ENCODE measurements at places on chromosomes 16 and 17.

DNA sequence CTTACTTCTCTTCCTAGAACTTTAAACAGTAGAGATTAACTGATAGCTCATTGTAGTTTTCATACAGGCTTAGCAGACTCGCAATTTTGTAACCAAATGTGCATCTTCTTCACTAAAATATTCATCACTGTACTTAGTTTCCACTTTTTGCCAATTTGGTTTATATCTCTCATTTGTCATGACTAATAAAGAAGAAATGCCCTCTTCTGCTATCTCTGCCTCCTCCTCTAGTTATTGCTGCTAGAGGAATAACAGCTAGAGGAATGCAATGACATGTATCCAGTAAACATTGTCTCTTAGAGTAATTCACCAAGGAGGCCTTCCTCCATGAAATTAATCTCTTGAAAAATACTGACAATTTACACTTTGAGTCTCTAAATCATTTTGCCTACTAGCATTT is 115.5 kb upstream of the COX10 start:
- no peak for DNase-seq

GRCh38 chr16:78516006-78516736 is 416.7 kb downstream of the WWOX start:
- DNase-seq: no peak

- no peak for DNase-seq
Measured at GRCh38 chr16:29307598-29308507, 98.7 kb downstream of the NPIPB11 start.

DNA sequence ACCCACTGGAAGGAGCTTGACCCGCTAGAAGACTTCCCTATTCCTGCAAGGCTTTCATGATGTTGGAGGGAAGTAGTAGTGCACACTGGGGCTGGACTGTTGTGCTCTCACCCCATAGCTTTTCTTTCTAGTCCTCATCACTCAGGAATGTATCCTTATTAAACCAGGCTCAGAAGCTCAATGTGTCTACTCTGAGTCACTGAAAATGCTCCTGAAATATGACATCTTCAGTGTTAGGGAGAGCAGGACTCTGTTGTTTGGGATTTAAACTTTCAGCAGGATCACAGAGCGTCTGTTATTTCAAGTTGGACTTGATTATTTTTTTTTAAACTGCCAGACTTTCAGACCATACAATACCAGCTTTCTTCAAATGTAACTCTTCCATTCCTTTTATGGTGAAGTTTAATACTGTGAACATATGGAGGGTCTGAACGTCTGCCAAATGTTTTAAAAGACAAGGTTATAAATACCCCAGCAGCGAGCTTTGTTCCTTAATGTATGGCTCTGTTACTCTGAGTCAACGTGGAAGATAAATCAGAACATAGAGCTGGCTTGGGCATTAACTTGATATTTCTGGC is 257.5 kb downstream of the CDH11 start:
- DNase-seq: no peak

GRCh38 chr17:45372325-45372869 is 55.6 kb upstream of the MAP3K14 start:
- no peak for DNase-seq

GRCh38 chr17:37142294-37142896 is 193.6 kb downstream of the AATF start:
- no peak for DNase-seq

DNA sequence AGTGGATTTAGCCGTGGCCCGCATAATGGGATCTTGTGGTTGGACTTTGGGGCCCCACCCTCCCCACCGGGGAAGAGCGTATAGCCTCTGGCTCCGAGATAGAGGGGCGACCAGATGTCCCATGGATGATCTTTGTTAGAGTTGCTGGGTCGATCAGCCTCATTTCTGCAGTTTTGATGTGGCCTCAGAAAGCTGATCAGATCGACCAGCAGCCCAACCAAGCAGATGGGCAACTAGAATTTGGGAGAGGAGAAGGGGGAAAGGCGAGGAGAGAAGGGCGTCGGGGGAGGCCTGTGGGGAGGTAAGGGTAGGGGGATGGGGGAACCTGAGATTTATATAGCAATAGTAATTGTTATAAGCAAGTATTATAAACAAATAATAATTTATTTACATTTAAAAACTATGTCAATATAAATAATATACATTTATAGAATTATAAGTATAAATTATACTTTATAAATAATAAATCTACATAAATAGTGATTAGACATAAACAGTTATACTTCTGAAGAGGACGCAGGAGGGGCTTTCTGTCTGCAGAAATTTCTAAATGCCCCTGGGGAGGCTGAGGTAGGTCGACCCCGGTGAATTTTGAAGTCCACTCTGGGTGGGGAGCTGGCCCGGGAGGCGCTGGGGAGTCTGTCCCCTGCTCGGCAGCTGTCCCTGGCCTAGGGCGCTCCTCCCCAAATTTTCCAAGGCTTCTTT is 136.3 kb downstream of the KCNJ12 start:
- no peak for DNase-seq

DNA sequence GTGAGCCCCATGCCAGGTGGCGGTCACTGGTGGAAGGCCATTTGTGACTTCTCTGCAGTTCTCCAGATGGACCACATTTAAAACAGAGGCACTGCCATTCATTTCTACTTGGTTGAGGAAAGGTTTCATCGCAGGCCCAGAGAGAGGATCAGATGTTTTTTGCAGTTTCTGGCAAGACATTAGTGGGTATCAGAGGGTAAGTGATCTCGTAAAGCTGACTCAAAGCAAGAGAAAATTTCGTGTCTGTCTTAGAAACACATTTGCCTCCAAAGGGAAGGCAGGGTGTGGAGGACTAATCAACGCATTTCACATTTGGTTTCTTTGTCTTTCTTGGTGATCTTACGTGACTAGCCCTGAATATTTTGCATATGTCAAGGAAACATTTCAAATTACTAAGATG is 81.8 kb downstream of the PRKCB start:
- DNase-seq: peak; percentile 71

GRCh38 chr17:74920642-74921025 is 2.4 kb downstream of the USH1G start:
- no peak for DNase-seq

GRCh38 chr17:34493917-34494316 is 85.5 kb upstream of the TMEM132E start:
- DNase-seq: no peak

- DNase-seq: no peak
Measured at GRCh38 chr17:47179141-47179540, 10.0 kb downstream of the CDC27 start.

DNA sequence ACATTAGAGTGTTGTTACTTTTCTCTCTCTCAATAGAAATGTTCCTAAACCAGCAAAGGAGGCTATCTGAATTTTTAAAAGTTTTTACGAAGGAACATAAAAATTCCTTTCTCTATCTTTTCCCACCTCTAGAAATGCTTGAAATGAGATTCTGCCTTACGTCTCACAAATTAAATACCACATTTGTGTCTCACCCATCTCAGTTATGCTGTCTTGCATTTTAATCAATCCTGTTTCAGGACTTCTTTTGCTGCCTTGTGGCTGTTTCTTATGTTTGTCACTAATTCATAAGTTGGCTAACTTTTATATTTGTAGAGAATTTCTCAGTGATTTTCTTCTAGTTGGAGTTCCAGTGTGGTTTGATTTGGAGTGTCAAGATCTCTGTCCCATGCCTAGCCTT is 3.5 kb downstream of the OMG start:
- DNase-seq: no peak

- no peak for DNase-seq
Measured at GRCh38 chr16:65668064-65668595, 546.3 kb upstream of the CDH11 start.

GRCh38 chr17:61251939-61252865 is 147.4 kb upstream of the TBX2 start:
- DNase-seq: no peak

DNA sequence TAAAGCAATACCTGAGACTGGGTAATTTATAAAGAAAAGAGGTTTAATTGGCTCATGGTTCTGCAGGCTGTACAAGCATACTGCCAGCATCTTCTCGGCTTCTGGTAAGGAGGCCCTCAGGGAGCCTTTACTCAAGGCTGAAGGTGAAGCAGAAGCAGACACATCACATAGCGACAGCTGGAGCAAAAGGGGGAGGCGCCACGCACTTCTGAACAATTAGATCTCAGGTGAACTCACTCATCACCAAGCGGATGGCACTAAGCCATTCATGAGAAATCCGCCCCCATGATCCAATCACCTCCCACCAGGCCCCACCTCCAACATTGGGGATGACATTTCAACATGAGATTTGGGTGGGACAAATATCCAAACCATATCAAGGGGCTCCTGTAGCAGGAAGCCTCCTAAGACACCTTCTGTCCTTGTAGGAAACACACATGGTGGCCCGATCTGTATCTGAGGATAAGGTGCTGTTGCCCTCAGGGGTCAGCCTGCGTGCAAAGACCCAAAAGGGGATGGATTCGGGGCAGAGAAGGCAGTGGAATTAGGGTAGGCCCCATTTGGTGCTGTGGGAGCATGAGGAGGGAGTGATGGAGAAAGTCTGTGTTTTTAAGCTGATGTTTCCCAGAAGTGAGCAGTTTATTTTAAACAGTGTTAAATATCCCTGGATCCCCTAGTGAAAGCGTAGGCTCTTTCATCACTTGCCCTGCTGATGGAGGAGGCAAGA is 23.0 kb downstream of the IL21R start:
- DNase-seq: no peak

DNA sequence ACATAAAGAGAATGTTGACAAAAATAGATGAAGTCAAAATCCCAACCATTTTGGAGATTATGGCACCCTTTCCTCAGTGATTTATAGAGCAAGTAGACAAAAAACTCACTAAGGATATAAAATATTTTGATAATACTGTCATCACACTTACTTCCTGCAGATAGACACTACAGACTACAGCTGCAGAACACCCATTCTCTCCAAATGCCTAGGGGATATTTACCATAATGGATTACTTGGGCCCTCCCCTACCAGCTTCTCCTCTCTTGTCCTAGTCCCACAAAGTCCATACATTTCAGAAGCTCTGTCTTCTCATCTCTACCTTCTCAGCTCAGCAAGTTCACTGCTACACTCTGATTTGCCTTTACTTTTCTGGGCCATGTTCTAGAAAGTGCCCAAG is 37.2 kb upstream of the CCNF start:
- DNase-seq: no peak

GRCh38 chr16:77836801-77837200 is 48.4 kb downstream of the VAT1L start:
- DNase-seq: no peak

GRCh38 chr16:86090461-86091170 is 191.7 kb downstream of the IRF8 start:
- DNase-seq: no peak

GRCh38 chr17:6437466-6437865 is 2.5 kb upstream of the AIPL1 start:
- no peak for DNase-seq

- DNase-seq: no peak
Measured at GRCh38 chr16:46727184-46727583, 21.0 kb downstream of the MYLK3 start.

- DNase-seq: no peak
Measured at GRCh38 chr16:974001-974601, 3.3 kb upstream of the LMF1 start.

- no peak for DNase-seq
Measured at GRCh38 chr17:34151102-34151501, 104.0 kb upstream of the CCL2 start.

- peak; percentile 94 for DNase-seq
Measured at GRCh38 chr17:82863941-82864712, 24.3 kb upstream of the ZNF750 start.

GRCh38 chr16:31177136-31177535 is 2.8 kb upstream of the FUS start:
- DNase-seq: peak; percentile 49

DNA sequence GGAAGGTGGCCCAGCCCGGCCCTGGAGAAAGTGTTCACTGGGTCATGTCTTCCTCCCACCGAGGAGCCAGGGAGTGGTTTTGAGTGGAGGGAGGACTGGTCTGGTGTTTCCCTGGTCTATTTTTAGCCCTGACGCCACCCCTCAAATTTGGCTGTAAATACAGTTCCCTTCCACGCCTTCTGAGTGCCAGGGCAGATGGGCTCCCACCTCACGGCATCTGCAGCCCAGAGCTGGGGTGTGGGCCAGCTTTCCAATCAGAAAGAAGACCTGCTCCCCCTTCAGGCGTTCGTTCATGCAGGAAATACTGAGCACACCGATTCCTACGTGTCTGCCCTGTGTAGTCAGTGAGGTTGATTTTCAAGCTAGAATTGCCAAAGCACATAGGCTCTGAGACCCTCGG is 53.7 kb downstream of the SNX20 start:
- no peak for DNase-seq

DNA sequence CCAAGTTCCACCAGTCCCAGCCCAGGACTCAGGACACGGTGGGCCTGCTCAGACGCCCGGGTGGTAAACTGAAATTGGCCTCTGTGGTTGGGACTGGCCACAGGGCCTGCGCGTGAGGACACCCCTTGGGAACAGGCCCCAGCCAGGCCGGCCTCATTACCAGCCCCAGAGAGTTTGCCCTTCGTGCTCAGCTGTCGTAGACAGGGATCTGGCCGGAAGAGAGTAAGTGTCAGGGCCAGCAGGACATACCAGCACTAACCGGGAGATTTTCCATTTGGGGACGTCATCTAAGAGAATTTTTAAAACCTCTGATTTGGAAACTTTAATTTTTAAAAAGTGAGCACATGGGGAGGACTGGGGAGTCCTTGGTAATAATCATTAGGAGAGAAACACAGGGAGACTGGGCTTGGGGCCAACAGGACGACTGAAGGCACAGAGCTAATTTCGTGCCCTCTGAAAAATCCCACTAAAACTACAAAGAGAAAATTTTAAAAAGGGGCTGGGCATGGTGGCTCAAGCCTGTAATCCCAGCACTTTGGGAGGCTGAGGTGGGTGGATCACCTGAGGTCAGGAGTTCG is 2.4 kb upstream of the RBFOX3 start:
- no peak for DNase-seq

- DNase-seq: no peak
Measured at GRCh38 chr16:75541236-75541635, 5.3 kb upstream of the CHST5 start.

DNA sequence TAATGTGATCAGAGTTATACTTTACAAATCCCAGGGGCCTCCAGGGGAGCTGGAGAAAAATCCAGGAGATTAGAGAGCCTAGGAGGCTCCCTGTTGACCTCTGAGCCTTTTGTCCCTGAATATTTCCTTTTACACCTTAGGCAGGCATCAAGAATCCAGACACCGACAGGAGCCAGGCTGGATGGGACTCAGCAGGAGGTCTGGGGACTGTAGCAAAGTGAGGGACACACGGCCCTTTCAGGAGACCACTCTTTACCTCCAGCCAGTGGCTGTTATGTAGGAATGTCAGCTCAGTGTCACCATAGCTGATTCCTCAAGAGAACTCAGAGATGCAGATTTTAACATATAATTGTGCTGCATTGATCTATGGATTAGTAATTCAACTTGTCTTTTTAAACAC is 198.4 kb downstream of the SHISA9 start:
- no peak for DNase-seq

Data from activated CD4-positive, alpha-beta T cell treated with anti-CD3 and anti-CD28 coated beads, Interleukin-2, Interleukin-4, amounts not matched to agents 100 ng/mL and 50 ng/mL, durations not matched to agents 16 hours and 8 hours (primary cell).